Activated naive CD8-positive, alpha-beta T cell treated with anti-CD3 and anti-CD28 coated beads, Interleukin-2, amount 10 ng/mL, durations not matched to agents 7 days and 5 days (primary cell): ENCODE measurements at places on chromosomes 3 and 15. TPM values are rescaled to one million over a fixed set of nuclear protein-coding genes. Genes with fewer than 3 reads are reported as not detected.
A peak's percentile ranks its signal among the peaks of the same experiment; 100 is the strongest.

GRCh38 chr15:96410175-96411055 is 79.9 kb downstream of the NR2F2 start:
- no peak for DNase-seq

Gene ILDR1
- total RNA-seq: not detected

Gene TTBK2
- total RNA-seq: 17.7 TPM

Gene C15orf62
- total RNA-seq: 2.4 TPM

- DNase-seq: no peak
Measured at GRCh38 chr3:22159004-22159695, 408.1 kb upstream of the ZNF385D start.

Gene PLSCR4
- total RNA-seq: not detected

DNA sequence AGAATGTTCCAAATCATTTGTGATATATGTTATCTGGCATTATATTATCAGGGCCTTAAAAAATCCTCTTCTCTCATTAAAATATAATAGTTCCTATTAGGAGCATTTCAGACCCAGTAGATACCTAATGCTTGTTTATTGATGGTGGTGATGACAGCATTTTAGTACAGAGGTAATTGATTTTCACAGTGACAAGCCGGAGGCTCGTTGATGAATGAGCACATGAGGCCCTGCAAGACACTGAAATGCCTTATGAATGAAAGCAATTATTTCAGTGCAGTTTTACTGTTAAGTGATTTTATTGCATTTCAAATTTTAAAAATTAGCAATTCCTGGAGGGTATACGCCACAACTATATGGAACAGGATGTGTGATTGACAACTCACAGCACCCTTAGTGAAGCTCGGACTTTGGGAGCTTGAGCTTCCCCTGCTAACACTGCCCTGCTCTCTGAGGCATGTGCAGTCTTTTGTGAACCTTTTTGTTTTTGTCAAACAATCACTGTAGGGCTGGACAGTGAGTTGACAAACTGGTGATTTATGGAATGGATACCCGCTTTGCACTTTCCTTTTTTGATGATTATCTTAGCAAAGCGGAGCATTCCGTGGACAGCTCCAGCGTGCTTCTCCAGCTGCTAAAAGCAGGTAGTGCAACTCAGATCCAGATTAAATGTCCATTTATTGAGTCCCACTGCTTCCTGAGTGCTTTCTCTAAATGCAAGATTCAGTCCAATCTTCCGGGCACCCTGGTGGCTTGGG is 187.0 kb upstream of the ATP10A start:
- DNase-seq: no peak

DNA sequence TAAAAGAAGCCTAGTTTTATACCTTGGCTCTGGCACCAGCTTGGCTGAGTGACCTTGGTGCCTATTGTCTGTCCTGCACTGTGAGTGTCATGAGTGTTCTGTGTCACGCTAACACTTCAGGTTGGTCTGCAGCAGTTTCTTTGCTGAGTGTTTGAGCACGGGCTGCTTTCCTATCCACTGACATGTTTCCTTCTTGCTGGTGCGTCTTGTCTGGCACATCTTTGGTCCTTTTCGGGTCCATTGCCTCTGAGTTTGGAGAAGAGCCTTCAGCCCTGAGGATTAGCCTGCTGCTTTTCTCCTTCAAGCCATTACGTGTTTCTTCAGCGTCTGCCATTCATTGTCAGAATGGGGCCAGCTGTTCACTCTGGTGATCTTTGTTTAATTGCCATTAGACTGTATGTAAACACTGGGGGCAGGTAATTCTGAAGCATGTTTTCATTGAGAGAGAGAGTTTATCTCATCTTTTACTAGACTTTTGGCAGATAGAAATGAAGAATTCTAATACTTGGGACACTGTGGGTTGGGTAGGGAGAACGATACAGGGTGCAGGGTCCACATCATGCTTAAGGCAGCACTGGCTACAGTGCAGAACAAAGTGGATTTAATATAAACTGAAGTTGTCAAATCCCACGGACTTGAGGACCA is 55.5 kb downstream of the LRRC28 start:
- DNase-seq: no peak

Gene IL16
- 281 TPM for total RNA-seq

Gene CACNA2D2
- total RNA-seq: 2.5 TPM

DNA sequence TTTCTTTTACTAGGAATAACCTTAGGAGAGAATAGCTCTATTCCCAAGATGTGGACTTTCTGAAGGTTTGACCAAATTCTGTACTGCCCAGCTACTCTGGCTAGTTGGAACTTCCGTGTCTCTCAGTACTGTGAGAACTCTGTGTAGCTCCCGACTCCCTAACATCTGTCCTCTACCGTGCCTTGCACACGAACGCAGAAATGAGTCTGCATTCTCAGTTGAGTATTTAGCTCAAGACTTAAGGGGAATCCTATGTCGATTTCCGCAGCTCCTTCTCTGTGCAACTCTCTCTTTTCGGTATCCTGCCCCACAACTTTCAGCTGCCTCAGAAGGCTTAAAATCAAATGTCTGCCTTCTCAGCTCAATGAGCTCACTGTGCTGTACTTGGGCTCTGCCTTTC is 86.7 kb upstream of the EPHB3 start:
- DNase-seq: no peak

DNA sequence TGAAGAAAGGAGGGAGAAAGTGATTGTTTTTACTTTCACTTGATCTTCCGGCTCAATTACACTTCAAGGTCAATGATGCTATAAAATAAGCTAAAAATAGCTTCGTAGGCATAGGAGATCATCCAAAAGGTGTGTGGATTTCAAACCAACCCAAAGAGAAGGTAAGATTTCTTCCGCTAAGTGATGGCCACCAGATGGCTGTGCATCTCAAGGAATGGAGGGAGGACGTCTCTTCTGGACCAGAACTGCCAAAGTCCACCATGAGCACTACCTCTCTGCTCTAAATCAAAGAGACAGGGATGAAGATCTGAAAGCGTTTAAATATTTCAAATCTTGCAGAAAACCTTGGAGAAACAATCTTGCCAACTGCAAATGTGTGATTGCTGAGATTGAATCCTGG is 199.1 kb upstream of the ZPLD1 start:
- no peak for DNase-seq

GRCh38 chr15:97953254-97953653 is 7.2 kb upstream of the ARRDC4 start:
- DNase-seq: no peak

GRCh38 chr3:124762661-124763011 is 32.4 kb downstream of the UMPS start:
- DNase-seq: no peak

DNA sequence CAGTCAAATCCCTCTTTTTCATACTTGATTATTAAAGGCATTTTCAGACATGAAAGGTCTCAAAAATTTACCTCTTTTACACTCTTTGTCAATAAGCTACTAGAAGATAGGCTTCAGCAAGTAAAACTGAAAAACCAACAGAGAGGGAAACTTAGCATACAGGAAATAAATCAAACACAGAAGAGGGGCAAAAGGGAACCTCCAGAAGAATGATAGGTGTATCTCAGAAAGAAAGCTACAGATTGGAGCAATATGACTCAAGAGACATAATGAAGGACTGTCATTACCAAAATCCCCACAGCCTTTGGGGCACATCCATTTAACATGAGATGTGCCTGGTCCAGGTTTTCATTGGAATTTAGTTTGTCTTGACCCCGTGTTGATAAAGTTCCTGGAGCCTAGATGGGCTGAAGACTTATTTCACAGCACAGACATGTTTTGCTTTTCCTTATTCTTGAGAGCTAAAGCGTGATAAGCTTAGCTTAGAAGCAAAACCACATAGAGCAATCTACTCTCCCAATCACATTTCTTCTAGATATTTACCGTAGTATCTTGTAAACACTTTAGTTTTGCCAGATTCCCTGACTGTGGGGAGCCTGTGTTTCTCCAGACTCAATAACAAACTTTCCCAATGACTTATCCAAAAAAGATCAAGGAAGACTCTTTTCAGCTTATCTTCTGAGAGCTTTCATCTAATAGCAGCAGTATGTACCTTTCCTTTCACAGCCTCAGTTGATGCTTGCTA is 11.7 kb downstream of the LRRFIP2 start:
- no peak for DNase-seq

DNA sequence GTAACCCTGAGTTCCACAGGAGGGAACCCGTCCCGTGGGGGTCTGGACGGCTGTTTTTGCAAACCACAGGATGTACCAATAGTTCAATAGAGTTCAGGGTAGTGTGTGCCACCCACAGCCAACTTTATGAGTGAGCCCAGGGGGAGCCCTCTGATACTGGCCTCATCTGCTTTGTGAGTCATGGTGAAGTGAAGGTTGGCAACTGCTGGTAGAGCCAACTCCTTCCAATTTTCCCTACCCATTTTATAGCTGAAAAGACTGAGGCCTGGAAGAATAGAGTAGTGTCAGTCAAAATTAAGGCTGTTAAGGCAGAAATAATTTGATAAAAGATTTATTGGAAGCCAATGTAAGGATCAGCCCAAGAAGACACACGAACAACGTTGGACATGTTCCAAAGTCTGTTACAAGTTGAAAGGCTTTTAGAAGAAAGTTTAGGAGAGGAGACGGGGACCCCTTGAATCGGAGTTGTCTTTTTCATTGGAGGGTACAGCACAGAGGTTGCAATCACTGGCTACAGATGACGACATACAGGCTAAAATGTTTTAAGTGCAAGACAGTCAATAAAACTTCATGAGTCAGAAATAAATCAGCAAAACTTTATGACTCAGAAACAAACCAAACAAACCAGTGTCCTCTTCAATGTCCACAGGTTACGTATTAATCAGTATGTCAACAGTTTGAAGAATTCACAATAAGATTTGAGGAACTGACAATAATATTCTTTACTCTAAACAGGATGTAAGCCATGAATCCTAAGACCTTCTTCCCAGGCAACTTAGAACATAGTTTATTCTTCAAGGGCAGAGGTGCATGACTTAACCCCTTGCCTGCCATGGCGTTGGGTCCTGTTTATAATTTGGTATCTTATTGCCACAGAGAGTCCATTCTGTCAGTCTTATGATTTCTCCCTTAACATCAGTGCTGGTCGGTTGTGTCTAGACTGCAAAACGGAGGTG is 62.9 kb upstream of the NR2E3 start:
- DNase-seq: no peak

DNA sequence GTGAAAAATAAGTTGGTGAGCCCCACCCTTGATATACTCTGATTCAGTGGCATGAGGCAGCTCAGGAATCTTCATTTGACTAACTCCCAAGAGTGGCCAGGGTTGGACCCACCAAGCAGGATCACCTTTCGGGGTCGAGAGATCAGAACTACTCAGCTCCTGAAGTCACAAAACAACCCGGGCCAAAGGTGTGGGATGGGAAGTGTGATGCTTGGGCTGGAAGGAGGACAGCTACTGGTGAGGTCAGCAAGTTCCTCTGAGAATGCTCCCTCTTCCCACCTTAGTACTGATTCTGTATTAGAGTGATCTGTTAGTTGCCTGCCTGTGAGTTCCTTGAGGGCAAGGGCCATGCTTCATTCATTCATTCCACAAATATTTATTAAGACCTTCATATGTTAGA is 15.1 kb downstream of the ESYT3 start:
- DNase-seq: no peak

DNA sequence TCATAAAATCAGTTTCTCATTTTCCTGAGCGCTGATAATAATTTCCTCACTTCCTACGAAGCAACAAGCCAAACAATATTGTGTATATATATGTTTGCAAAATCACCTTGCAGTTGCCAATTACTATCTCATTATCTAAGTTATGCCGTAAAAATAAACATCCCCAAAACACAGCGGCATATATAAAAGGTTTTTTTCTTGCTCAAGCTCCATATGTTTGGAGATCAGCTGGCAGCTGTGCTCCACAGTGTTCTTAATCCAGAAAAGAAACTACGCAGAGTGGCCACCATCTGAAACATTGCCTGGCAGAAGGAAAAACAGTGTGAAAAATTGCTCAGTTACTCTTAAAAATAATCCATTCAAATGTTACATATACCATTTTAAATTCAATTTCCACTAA is 951.4 kb downstream of the PLOD2 start:
- no peak for DNase-seq

Gene SOX14
- total RNA-seq: not detected

Gene KBTBD8
- 9.2 TPM for total RNA-seq

GRCh38 chr3:126083138-126083445 is 832 bp downstream of the SLC41A3 start:
- DNase-seq: no peak

GRCh38 chr3:180321534-180321933 is 280.4 kb upstream of the TTC14 start:
- DNase-seq: no peak

GRCh38 chr3:30894521-30895251 is at the start of gene GADL1:
Gene GADL1, minus strand, starts transcription at chr3:30894661. Its CDS starts 47 bp downstream, at chr3:30894614.
- peak; percentile 54 for DNase-seq

GRCh38 chr3:56616478-56617006 is 59.6 kb downstream of the CCDC66 start:
- no peak for DNase-seq

Gene TLR9
- 1.6 TPM for total RNA-seq

Gene SLC15A2
- total RNA-seq: 3.7 TPM

- no peak for DNase-seq
Measured at GRCh38 chr3:15978801-15979200, 181.0 kb upstream of the ANKRD28 start.

DNA sequence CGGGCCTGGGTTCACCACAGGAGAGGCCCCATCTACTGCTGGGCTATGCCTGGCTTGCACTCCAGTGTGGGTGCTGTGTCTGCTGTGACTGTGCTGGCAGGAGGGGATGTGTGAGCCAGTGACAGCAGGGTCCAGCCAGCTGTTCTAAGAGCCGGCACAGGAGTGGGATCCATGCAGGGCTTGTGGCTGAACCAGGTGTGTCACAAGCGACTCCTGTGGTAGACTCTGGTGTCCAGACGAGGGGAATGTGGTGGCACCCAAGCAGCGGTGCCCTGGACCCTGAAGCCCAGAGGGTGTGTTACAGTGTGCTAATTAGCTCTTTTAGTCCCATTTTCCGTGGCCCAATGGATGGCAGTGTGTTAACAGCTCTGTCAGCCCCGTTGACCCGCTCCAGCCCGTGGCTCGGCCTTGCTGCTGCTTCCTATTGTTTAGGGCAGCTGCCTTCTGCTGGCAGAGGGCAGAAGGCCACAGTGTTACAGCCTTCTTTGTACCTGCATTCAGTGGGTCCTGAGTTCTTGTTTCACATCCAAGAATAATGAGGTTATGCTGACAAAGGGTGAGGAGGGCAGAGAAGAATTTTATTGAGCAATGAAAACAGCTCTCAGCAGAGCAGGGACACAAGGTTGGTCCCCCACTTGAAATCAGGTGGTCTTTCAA is 78.5 kb upstream of the RNU6-1 start:
- DNase-seq: no peak

Gene PIERCE2
- total RNA-seq: not detected

GRCh38 chr15:101267320-101268104 is 9.8 kb downstream of the SELENOS start:
- no peak for DNase-seq
